CD4-positive, CD25-positive, alpha-beta regulatory T cell (primary cell): ENCODE measurements at places on chromosomes 7 and 10. TPM values are rescaled to one million over a fixed set of nuclear protein-coding genes. Genes with fewer than 3 reads are reported as not detected.

DNA sequence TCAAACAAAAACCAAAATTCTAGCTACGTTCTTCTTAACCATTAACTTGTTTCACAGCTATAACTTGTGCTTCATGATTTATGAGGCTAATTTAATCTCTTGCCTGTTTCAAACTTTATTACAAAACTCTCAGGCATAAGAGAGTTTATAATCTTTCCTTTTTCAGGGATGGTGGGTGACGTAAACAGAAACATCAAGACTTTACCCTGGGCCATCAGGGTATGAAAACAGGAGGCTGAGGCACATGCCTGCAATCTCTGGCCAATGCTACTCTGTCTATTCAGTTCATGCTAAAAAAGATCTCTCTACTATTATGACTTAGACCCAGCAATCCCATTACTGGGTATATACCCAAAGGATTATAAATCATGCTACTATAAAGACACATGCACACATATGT is 55.9 kb upstream of the VWC2 start:
- DNase-seq = no peak

GRCh38 chr10:23885853-23886252 is 323.1 kb upstream of the KIAA1217 start:
- DNase-seq = no peak

DNA sequence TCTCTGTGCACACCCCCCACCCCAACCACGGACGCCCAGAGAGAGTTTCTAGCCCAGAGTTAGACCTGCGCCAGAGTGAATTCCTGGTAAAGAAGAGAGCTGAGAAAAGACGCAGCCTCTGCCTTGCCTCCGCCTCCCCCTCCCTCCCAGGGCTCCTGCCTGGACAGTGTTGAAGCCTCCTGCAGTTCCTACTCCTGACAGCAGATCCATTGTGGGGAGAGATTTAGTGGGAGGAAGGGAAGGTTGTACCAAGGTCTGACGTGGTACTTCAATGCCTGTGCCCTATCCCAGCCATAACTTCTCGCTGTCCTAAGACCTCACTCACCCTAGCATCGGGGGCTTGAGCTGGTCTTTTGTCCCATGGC is 952 bp downstream of the SRRM3 start:
- no peak for DNase-seq

- no peak for DNase-seq
Observed at GRCh38 chr7:134757938-134758337, 21.5 kb upstream of the CALD1 start.

- no peak for DNase-seq
Observed at GRCh38 chr7:33554046-33554445, 351.3 kb upstream of the BMPER start.

- DNase-seq = no peak
Observed at GRCh38 chr7:106068986-106069385, 43.1 kb downstream of the SYPL1 start.

DNA sequence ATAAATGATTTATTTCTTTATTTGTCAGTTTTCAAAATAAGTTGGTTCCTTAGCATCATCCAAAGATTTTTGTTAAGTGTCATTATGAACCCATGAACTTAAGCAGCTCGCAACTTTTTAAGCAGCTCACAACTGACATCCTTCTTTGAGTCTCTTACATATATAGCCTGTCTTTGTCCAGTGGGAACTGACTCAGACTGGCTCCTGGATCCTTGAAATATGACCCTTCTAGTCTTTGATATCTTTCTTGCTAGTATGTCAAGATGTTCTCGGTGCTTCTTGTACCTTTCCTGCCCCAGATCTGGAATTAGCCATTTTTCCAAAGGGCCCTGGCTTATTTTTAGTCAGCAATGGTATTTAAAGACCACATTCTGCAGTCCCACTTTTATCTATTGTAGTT is 53.9 kb upstream of the ARID5B start:
- DNase-seq = no peak

DNA sequence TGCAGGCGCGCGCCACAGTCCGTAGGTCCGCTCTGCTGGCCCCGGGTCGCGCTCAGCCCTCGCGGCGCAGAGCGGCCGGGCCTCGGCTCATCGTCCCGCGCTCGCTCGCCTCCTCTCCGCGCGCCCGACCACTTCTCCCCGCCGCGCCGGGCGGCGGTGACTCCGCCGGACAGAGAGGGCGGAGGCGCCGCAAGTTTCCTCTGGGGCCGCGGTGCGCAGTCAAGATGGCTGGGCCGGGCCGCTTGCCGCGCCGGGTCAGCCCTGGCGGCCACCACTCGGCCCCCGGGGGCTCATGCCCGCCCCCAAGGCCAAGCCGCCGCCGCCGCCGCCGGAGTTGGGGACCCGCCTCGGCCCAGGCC is 441 bp downstream of the FZD8 start:
- DNase-seq = no peak

GRCh38 chr7:155705623-155706360 is 61.3 kb downstream of the RBM33 start:
- no peak for DNase-seq

DNA sequence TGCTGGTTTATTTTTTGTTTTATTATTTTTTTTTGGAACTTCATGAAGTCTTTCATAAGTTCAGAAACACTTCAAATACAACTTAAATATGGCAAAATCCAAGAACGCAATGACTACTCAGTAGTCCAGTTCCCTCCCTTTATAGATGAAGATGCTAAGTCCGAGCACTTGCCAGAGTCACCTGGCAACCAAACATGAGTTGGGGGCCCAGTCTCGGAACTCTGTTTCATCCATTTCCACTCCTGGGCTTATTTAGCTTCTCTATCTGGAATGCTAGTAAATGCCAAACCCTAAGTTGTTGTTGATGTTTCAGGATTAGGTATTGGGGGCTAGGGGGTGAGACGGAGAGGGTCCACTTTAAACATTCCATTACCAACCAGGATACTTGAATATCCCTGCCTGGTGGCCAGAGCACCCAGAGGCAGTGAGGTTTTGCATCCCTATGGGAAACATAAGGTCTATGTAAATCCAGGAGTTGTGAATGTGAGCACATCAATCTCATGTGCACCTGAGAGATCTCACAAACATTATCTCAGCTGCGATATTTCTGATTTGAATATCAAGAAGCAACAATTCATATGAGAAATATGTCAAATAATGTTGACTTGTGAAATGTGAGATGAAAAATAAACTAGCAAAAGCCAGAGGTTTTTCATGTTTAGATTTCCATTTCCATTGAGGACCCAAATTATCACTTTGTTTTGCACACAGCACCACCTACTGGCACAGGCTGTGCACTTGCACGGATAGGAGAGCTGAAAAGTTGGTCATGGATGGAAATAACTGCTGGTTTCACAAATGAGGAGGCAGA is 129.3 kb downstream of the PKD1L1 start:
- peak; percentile 46 for DNase-seq

DNA sequence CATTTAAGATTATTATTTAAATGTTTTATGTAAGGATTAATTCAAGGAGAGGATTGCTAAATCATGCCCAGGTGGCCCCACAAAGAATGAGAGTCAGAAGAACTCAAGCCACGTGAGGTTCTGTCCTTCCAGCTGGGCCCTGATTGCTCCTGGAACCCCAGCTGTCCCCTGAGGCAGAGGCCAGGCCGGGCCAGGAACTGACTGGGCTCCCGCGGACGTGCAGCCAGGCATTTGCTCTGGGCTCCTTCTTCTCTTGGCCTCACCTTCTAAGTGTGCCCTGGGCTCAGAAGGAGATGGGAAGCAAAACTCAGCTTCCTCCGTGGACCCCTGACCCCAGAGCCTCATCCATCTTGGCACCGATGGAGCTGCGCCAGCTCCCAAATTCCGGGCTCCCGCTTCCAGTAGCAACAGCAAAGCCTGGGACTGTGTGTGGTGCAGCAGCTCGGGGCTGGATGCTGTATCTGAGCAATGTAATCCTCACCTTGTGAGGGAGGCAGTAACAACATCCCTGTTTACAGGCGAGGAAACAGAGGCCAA is 250.6 kb upstream of the PPP2R2D start:
- DNase-seq = no peak

- no peak for DNase-seq
Observed at GRCh38 chr10:79238606-79239005, 108.7 kb upstream of the PPIF start.

- DNase-seq = no peak
Observed at GRCh38 chr7:74502216-74502891, 48.6 kb downstream of the GTF2IRD1 start.

DNA sequence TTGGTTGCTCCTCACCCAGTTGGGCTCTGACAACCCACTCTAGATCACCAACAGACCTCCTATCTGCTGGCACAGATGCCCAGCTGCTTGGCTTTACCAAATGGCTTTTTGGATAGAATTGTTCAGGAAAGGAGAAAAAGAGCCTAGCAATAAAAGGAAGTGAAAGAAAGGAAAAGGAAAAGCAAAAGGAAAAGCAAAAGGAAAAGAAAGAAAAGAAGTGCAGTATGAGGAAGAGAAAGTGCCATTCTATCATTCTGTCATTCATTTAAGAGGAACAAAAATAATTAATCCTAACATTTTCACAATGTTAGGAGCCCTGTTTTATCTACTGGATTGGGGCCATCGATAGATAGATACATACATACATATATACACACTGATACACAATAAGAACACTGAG is 353.6 kb downstream of the THSD7A start:
- DNase-seq = no peak

DNA sequence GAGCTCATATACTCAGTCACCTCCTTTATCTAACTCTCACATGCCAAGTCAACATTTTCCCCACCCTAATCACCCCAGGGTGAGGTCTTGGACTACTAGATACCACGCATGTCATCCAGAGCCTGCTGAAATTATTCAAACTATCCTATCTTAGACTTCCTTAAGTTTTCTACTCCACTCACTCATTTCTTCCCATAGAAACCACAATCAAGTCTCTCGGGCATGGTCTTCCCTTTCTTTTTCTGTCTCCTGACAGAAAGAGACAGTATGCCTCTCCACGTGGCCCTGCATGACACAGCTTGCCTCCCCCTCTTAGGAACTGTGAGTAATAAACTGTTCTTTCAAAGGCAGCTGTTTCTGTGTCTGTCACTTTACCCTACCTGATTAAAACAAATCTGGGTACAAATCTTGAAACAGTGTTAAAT is 29.4 kb downstream of the TAS2R41 start:
- no peak for DNase-seq

DNA sequence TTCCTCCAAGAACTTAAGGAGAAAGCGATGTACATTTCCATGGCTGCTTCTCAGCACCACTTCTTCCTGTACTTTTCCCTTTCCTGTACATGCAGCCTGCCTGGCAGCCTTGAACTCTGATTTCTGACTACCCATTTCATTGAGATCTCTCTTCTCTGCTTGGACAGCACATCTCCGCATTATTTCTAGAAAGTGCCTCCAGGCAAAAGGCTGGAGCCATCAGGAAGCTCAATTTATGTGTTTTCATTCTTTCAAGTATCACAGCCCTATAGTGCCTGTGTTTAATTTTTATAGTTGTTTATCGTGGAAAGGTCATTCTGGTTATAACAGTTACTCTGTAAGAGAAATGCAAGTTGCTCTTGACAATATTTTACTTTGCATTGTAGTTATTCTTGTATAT is 688.0 kb upstream of the ANKRD30A start:
- DNase-seq = no peak

GRCh38 chr7:29230871-29231345 is 36.3 kb downstream of the CHN2 start:
- no peak for DNase-seq

DNA sequence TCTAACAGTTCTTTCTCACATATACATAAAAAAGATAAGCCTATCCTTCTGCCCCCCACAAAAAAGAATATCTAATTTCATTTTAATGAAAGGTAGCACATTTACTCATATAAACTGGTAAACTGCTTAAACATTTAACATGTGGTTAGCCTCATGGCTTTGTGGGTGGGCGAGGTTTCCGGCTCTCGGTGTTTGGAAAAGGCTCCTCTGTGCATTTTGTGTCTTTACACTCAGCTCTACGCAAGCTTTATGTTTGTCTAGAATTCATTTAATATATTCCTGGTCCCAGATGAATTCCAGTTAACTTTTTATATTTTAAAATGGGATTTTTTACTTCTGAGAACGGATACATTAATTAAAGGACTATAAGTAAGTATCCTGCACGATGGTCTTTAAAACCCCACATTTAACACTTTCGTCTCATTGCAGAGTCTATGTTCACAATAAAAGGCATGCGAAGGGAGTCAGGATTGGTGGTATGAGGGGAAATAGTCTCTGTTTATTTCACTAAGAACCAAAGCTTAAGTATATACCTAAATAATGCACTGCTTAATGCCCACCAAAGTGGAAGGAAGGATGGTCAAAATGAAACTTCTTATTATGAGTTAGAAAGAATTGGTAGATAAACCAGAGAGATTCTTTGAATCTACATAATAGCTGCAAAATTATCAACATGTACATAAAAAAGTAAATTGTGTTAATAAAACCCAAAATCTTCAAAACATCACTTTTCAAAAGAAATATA is 197.2 kb downstream of the CRPPA start:
- no peak for DNase-seq

DNA sequence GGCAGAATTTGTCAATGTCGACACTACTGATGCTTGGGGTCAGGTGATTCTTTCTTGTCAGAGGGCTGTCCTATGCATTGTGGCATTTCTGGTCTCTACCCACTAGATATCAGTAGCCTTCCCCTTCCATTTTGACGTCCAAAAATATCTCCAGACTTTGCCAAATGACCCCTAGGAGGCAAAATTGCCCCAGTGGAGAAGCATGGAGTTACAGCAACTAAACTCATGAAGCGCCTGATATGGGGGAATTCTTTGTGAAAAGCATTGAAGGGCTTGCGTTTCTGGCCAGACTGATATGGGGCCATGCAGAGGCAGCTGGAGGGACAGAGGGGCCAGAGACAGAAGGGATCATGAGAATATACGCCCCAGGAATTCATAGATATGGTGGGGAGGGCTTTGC is 43.6 kb downstream of the ADRB1 start:
- DNase-seq = no peak

DNA sequence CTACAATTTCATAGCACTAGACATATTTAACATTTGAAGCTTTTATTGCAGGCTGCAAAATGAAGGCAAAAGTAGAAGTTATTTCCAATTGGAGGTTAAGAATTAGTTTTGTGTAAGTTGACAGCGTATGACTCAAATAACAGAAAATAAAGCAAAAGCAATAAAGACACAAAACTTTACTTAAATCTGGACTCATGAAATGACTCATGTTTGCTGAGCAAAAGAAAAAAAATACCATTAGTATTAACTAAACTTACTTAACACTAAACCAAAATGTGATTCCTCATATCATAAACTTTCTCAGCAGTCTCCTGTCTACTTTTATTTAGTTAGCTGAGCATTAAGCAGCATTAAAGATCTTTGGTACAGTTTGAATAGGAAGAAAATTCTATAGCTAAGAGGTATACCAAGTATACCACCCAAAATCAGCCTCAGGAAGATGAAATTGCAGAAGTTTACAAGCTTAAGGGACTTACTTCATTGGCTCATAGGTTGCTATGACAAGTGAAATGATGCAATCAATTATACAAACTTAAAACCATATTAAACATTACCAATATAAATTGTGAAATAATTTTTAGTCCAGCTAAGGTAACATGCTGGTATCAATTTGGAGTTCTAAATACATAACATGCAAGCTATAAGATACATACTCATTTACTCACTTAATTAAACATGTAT is 1131.4 kb downstream of the XPNPEP1 start:
- no peak for DNase-seq

- DNase-seq = no peak
Observed at GRCh38 chr7:25310896-25311295, 82.6 kb upstream of the NPVF start.

The INSYN2A gene
- not detected for total RNA-seq

The PAX4 gene
- total RNA-seq = not detected

The TAS2R4 gene
- total RNA-seq = 0.32 TPM

The ASAH2B gene
- 1.2 TPM for total RNA-seq

The CPN1 gene
- total RNA-seq = not detected

The FAM3C gene
- 13.1 TPM for total RNA-seq

The CYP26C1 gene
- total RNA-seq = not detected

The ZNF804B gene
- total RNA-seq = not detected

The HTR7 gene
- total RNA-seq = not detected

The LRRC17 gene
- 0.69 TPM for total RNA-seq

The SLC26A3 gene
- not detected for total RNA-seq

The TLX1 gene
- total RNA-seq = not detected
